ENCODE measurements at places on chromosomes 1 and 21.

DNA sequence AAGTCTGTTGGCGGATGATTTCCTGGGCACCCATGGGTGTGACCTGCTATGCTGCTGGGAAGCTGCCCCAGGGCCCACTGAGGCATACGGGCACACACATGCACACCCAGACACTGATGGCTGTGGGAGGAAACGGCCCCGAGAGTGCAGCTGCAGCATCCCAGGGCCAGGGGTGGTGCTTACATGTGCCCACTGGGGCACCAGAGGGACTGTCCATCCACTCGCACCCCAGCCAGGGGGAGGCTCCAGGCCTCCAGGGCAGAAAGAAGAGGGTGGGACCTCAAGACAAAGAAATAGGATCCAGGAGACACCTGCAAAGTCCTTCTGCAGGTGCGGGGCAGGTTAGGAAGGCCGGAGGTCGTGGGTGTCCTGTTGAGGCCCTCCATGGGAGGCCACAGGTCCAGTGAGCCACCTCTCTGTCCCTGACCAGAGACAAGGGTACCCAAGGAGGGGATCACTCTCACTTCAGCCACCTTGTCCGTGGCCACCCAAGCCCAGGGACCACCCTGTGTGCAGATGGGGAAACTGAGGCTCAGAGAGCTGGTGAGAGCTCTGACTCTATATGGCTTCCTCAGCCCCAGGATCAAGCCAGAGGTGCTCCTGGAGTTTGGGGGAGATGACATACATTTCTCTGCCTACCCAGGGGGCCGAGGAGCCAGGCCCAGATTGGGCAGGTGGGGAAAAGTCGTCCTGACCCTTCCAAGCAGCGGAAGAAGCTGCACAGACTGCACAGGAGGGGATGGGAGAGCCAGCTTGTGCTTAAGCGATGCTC lies 57.1 kb downstream of the WNT9A start:
- peaks cover 7% of the 10 kb centered on the region for H3K4me1 ChIP-seq
- H3K27me3 ChIP-seq, result no peaks in the 10 kb centered on the region
- no peak for DNase-seq
- no peaks in the 10 kb centered on the region for H3K36me3 ChIP-seq

- H3K27ac ChIP-seq, result no peak overlapping the region
- no peak overlapping the region for H3K4me3 ChIP-seq
- no peak for DNase-seq
- H3K4me1 ChIP-seq, result no peaks in the 10 kb centered on the region
These were observed 1.9 kb downstream of the PDZK1IP1 start for GRCh38 chr1:47187926-47188250.

GRCh38 chr1:226590614-226591013 lies 42.0 kb downstream of the STUM start:
- DNase-seq, result peak; percentile 29
- H3K4me1 ChIP-seq, result no peaks in the 10 kb centered on the region
- no peak overlapping the region for H3K27ac ChIP-seq

GRCh38 chr1:87435484-87435883 lies 106.8 kb downstream of the LMO4 start:
- H3K27me3 ChIP-seq, result no peaks in the 10 kb centered on the region
- H3K4me1 ChIP-seq, result no peaks in the 10 kb centered on the region
- no peak overlapping the region for H3K27ac ChIP-seq
- no peak for DNase-seq

DNA sequence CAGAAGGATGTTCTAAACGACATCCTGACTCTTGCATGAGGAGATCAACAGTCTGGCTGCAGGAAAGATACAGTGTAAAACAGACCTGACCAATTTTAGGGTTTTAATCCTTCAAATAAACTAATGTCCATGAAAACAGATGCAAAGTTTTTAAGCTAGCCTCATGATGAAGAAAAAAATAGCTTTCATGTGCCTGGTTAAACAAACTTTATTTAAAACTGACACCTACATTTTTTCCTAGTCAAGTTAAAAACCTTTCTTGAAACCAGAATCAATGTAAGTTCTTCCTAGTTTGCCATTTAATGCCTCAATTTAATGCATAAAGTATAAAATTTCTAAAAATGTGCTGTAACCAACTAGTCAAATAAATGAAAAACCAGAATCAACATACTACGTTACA lies 2.9 kb downstream of the WDR26 start:
- no peak for DNase-seq
- H3K4me3 ChIP-seq, result peak overlapping the region; percentile 91

DNA sequence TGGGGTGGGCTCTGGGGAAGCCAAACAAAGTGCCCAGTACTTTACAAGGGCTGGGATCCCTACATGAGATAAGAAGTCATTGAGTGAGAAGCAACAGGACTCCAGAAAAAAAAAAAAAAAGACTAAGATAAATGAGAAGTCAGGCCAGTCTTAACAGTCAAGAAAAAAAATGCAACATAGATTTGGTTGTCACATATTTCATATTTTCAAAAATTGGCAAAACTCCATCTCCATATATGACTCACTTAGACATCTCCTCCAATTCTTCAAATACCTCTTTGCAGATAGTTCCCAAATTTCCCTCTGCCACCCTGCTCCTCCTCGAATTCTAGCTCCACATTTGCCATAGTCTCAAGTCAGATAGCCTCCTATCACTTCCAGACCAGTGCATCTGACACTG lies 20.9 kb upstream of the SIPA1L2 start:
- DNase-seq, result no peak
- H3K4me3 ChIP-seq, result no peak overlapping the region
- H3K27ac ChIP-seq, result no peak overlapping the region
- no peaks in the 10 kb centered on the region for H3K27me3 ChIP-seq
- no peaks in the 10 kb centered on the region for H3K4me1 ChIP-seq

GRCh38 chr21:36456729-36457414 lies 23.1 kb downstream of the CLDN14 start:
- no peak for DNase-seq
- H3K4me3 ChIP-seq, result no peak overlapping the region
- no peak overlapping the region for H3K27ac ChIP-seq

DNA sequence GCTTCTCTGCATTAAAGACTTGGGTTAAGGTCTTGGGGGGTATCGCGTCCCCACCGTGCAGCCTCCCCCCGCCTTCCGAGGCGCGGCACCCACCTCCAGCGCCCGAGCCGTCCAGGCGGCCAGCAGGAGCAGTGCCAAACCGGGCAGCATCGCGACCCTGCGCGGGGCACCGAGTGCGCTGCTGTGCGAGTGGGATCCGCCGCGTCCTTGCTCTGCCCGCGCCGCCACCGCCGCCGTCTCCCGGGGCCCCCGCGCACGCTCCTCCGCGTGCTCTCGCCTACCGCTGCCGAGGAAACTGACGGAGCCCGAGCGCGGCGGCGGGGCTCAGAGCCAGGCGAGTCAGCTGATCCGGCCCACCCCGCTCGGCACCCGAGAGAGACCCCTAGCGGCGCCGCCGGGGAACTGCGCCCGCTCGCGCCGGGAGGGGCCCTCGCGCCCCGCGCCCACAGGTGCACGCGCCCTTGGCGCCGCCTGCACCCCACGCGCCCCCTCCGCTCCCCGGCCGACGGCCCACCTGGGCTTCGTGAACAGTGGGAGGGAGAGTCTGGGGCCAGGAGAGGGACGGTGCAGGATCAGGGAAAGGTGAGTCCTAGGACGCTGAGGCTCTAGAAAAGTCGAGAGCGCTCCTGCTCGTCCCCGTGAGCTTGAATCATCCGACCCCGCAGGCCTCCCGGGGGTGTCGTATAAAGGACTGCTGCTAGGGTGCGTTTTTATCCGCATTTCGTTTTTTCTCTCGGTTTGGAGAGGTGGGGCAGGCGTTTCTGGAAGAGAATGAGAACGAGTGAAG lies at the start of gene APP:
TSS of gene APP (minus strand) at position 300 of the 787 bp plus-strand sequence. CDS start at position 150, 150 bp downstream.
- H3K36me3 ChIP-seq, result no peaks in the 10 kb centered on the region
- peak within 1 kb of the TSS; percentile 86 for H3K27ac ChIP-seq
- DNase-seq, result peak; percentile 93
- H3K4me3 ChIP-seq, result peak within 1 kb of the TSS; percentile 87
- H3K27me3 ChIP-seq, result no peaks in the 10 kb centered on the region
- H3K4me1 ChIP-seq, result no peaks in the 10 kb centered on the region
